Fibroblast of upper back skin (primary cell): ENCODE measurements at places on chromosomes 3 and 15.
A peak's percentile ranks its signal among the peaks of the same experiment; 100 is the strongest.

DNA sequence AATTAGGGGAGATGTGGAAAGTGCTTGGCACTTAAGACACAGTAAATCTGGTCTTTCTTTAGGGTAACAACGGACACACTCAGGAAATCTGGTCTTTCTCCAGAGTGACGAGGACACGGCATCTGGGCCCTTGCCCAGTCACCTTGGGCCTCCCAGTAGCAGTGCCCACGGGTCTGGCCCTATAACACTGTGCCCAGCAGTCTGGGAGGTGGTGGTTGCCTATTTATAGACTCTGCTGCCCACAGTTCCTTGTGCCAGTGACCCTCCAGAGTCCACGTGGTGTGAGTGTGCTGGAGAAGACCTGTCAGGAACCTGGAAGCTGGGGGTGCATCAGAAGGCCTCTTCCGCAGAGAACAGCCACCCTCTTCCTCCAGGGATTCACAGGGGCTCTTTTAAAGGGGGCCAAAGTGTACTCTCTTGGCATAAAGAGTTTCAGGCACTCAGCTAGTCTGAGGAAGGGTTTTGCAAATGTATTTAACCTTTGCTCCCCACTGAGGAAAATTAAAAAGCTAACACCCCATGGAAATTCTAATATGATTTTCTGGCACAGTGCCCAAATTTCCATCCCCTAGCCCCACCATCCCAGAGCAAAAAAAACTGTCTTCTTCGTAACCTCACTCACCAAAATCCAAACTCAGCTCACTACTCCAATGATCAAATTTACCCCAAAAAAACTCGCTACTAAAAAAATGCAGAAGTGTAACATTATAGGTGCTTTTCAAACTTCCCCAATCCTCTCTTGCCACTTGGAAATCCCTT is 15.4 kb downstream of the WNT5A start:
- DNase-seq = no peak

GRCh38 chr3:105715372-105715771 is 153.4 kb downstream of the CBLB start:
- DNase-seq = peak; percentile 71

GRCh38 chr15:45555934-45556608 is 31.1 kb upstream of the BLOC1S6 start:
- DNase-seq = no peak

DNA sequence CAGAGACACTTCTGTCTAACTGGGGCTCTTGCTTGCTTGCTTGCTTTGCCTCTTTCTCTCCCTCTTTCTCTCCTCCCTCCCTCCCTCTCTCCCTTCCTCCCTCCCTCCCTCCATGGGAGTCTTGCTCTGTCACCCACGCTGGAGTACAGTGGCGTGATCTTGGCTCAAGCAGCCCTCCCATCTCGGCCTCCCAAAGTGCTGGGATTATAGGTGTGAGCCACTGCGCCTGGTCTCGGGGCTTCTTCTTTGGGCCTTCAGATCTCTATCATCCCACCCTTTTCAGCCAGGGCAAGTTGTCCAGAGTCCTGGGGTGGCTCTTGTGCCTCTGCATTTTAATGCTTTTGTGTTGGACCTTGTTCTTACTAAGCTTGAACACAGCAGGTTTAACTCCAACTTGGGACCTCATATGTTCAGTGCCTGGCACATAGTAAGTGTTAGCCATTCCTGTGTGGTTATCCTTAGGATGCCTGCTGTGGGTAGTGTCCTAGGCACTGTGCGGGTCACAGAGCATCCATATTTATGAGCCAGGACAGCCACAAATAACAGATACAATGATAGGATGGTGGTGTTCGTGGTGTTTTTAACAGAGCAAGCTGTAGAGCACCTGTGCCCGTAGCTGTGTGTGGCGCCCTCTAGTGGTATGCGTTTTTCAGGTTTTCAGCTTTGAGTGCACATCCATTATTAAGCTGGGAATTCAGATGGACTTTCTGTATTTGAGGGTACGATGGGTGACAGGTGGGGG is 75.1 kb downstream of the CCK start:
- peak; percentile 49 for DNase-seq

DNA sequence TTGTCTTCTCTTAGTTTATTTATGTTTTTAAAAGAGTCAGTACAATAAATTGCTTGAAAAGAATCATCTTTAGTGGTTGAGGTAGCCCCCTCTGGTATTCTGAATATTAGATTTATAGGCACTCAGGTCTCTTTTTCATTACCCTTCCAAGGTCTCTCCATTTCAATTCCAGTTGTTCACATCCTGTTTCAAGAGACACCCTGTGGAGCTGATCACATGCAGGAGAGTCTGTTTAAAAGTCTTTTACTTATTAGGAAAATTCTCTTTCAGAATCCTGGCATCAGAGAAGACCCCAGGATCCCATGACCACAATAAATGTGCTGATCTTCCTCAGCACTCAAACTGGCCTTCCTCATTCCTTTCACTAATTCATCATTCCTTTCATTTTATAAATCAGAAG is 195.7 kb downstream of the ZIC4 start:
- DNase-seq = peak; percentile 34

- DNase-seq = no peak
Observed at GRCh38 chr3:68274286-68274685, 619.9 kb upstream of the SUCLG2 start.

DNA sequence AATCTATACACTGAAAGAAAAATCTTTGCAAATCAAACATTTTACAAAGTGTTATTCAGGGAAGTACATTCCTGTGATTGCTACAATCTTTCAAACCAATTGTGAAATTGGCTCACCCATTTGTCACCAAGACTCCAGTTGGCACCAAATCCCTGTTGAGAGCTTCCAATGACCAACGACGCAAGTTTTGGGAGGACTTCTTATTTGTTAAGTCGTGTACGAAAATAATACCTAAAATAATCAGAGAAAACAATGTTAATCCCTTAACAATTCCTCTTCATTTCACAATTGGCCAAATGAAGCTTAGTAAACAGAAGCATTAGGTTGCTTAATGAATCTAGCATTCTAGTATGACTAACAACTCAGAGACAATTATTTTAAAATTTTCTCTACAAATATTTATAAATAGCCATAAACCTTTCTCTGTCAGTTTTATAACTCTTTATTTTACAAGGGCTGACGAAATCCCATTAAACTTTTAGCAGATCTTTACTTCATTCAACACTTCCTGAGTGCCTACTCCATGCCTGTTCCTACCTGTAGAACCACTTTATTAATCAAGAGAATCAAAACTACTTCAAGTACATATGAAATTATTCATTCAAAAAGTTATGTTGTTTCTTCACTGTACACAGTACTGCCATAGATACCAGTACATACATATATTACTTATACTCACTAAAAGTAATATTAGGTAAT is 24.0 kb upstream of the HGD start:
- DNase-seq = no peak
